ENCODE measurements at places on chromosomes 13 and 19.

DNA sequence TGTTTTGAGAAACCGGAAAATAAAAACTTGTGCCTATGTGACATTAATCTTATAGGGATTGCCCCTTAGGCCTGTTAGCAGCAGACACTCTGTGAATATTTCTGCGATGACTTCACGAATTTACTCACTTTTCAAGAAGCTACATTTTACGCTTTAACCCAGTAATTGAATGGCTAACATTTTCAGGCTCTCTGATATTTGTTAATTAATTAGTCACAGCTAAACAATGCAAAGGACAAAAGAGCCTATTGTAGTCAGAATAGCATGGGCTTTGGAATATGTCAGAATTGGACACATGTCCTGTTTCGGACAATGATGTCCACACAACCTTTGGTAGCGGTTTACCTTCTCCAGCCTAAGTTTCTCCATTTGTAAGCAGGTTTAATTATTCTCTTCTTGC is 506.6 kb downstream of the EFNB2 start:
- DNase-seq: no peak

DNA sequence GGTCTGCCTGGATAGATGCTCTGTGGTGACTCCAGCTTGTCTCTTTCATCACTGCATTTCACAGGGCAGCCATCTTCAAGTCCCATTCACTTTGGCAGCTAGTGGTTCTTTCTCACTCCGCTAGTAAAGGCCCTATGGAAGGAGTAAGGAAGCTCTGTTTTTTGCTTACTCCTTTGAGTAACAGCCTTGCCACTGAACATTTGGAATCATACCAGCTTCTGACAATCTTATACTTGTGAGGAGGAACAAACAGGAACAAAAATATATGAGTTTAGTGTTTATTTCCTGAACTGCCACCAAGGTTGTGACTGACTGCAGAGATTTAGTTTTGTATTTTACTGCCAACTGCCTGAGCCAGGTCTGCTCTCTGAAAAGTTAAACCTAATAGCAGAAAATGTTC is 38.7 kb downstream of the KCTD4 start:
- no peak for DNase-seq

- peak; percentile 84 for DNase-seq
These were observed 3.4 kb downstream of the TPGS1 start for GRCh38 chr19:510606-511100.

DNA sequence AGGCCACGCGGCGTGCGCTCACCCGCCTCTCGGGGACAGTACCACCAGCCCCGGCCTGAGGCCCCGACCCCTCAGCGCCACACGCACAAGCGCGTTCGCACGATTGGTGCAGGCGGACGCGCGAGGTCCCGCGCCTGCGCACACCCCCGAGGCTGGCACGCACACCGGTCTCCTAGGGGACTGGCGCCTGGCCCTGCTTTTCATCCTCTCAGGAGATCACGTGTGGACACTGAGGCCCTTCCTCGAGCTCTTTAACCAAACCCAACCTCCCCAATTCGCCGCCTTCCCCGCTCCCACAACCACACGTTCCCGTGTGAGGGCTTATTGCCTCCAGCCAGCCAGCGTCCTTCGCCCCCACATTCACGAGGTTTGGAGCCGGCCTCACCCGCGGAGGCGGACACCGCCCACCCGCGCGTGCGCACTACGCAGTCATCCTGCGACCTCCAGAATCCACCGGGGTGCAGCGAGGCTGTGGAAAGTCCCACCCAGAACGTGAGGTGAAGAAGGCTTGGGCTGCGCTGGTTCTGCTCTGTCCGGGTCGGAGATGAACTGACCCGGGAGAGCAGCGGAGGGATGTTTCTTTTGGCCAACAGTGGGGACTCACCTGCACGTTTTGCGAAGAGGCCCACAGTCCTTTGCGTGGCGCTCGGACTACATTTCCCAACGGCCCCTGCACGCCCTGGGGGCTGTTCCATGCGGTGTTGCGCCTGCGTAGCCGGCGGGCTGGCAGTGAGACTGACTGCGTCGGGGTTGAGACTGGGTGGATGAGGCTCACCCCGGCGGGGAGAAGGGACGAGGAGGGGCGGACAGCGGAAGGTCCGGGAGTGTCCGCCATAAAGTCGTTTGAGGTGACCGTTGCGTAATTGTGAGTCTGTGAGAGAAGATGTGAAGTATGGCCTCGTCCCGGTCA is 539 bp upstream of the ZNF667 start:
- DNase-seq: no peak

DNA sequence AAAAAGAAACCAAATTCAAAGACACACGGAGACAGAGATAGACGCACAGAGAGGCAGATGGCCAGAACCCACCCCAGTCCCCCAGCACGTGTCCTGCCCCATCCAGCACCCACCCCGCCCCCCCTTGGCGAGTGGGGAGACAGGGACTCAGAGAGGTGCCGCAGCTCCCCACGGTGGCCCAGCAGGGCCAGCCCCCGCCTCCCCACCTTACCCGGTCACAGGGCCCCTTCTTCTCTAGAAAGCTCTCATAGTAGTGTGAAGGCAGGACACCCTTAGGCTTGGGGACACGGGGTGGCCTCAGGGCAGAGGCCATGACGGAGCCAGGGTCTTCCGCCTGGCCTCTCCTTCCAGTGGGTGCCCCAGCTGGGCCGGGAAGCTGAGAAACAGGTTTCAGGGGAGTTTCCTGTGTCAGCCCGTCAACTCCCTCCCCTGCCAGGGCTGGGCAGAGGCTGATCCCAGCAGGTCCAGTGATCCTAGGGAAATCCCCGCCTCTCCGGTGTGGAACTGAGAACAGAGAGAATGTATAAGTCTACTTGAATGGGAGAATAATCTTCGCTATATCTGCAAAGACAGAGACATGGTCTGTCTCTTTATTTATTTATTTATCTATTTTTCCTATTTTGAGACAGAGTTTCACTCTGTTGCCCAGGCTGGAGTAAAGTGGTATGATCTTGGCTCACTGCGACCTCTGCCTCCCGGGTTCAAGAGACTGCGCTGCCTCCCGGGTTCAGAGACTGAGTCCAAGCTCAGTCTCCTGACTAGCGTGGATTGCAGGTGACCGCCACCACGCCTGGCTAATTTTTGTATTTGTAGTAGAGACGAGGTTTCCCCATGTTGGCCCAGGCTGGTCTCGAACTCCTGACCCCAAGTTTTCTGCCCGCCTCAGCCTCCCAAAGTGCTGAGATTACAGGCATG is at the start of gene STAP2:
Gene STAP2, minus strand, starts transcription at position 387 of the 915 bp plus-strand sequence. Its CDS starts 74 bp downstream, at position 313.
- no peak for DNase-seq

- DNase-seq: no peak
These were observed 1177.3 kb upstream of the MIR17HG start for GRCh38 chr13:90170208-90170607.

- no peak for DNase-seq
These were observed 479.2 kb upstream of the NBEA start for GRCh38 chr13:34462843-34463242.

- DNase-seq: no peak
These were observed 3.3 kb downstream of the LYL1 start for GRCh38 chr19:13099073-13099999.
